ENCODE measurements at places on chromosomes 11 and 22.

DNA sequence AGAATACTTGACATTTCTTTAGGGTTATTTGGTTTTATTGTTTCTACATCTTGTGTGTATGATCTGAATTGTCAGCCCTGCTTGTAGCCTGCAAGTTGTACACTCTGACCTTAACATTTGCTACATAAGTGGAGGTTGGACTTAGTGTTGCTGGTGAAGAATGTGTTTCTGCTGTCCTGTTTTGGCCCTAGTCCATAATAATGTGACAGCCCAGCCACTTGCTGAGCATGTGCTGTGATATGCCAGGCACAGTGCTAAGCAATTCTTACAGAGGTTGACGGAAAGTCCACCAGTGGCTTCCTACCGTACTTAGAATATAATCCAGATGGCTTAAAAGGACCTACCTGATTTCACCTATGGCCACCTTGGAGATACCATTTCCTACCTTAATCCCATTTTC is 526.6 kb downstream of the NELL1 start:
- DNase-seq = no peak

DNA sequence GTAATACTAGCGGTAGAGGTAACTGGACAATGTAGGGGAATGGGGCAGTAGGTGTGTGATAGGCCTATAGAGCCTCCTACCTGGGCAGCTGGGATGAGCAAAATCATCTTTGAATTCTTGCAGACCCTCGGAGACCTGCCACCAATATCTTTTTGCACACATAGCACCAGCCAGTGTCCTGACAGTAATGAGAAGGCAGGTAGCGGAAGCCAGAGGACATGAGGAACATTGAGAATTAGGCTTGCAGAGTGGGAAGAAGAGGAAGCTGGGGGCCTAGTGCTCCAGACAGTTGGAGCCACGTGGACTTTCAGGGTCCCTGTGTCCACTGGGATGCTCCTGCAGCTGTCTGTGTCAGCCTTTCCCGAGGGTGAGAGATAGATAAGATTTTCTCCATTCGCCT is 17.2 kb upstream of the SYT13 start:
- DNase-seq = no peak

- peak; percentile 15 for DNase-seq
Observed at GRCh38 chr22:29907753-29908515, 25.0 kb downstream of the MTMR3 start.

DNA sequence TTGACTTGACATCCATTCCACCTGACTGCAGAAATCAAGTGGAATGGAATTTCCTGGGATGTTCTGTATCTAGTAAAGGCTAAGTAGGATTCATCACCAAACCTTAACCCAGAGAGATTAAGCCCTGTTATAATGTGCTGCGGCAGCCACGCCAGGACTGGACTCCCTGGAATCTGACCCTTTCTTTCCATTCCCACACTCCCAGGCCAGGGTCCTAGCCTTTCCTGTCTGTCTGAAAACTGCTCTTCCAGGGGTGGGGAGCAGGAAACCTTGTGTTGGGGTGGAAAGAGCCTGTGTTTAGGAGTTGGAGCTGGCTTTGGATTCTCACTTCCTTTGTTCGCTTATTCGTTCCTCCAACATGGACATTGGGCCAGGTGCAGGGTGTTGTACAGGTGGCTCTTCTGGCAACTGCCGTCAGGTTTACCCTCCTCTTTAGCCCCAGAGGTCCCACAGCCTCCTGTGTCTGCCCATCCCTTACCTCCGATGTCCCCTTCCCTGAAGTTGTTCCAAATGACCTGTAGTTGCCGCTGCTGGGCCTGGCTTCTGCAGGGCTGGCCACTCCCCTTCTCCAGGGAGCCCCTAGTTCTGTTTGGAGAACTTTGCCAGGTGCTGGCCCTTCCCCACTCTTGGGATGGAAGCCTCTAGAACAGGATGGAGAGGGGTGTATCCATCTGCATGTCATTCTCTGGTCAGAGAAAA is 20.5 kb upstream of the PARVB start:
- no peak for DNase-seq

DNA sequence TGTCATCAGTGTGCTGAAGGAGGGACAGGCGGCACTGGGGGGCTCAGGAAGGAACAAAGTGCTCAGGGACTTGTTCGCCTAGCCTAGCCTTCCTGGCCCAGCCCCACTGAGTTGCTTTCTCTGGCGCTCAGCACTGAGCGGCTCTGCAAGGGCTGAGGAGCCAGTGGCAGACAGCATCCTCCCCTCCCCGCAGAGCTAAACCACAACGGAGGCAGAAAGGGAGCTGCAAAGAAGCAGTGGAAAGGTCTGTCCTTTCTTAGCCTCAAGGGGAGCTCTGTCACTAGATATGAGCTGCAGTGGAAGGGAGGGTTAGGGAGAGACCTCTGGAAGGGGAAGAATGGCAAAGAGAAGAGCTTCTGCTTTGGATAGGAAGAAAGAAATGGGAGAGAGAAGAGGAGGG is 89.7 kb upstream of the PHOX2A start:
- no peak for DNase-seq

DNA sequence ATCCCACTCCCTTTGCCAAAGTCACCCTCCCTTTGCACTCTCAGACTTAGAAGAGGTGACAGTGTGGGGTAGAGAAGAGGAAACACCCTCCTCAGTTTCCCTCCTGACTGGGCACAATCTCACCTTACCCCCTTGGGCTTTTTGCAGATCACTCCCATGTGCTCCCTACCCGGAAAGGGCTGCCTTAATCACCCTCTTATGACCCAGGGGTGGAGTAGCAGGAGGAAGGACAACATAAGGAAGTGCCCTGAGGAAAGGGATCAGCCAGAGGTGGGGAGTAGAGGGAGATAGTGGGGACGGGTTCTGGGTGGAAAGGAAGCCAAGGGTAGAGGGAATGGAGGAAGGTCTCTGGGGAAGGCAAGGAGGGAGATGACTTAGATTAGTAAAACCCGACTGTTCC is 52.0 kb downstream of the NRXN2 start:
- no peak for DNase-seq

DNA sequence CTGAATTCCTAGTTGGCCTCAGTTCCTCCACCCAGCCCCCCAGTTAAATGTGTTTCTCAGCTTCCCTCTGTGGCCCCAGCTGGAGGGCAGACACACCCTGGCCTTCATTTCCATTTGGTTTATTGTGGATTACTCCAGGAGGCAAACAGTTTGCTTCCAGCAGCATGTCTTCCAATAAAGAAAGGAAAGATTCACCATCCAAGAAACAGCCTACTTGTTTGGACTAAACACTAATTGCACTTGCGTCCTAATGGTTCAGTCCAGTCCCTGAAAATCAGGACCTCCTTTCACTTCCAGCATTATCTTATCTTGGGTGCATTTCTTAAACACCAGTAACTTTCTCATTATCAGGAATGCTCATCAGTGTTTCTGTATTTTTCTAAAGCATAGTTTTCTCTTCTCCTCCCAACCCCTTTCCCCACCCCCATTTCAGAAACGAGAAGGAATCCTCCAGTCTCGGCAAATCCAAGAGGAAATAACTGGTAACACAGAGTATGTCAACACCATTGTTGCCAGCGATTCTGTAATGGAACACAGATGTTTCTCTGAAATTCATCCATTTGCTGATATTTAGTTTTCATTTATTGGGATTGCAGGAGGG is 130.9 kb downstream of the PARVA start:
- no peak for DNase-seq

DNA sequence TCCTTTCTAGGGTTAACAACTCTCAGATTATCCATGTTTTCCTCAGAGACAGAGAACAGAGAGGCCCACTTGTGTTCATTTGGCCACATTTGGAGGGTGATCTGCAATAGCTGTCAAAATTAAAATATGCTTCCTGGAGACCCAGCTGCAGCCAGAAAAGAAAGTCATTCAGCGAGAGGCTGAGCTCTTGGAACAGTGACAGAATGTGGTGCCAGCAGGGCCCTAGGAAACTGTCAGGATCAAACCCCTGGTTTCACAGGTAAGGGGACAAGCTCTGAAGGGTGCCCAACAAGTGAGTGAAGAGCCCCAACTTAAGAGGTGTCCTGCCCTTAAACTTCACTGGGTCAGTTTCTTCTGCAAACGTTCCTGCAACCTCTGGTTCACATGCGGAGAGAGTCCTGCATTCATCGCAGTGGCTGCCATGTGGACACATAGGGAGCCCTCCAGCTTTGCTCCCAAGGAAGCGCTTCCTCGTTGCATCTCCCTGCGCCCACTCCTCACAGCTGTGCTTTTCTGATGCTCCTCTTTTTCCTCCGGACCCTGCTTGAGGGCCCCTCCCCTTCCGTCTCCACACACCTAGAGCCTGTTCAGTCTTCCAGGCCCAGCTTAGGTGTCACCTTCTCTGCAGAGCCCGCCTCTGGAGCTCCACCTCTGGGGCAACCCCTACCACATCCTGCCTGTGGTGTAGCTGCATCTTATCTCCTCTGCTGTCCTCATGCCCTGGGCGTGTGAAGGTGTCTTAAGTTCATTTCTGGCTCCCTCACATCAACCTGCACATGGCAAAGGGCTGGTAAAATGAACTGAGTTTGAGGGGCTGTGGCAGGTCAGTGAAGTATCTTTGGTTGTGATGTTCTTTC is 3.9 kb downstream of the UCP3 start:
- no peak for DNase-seq

DNA sequence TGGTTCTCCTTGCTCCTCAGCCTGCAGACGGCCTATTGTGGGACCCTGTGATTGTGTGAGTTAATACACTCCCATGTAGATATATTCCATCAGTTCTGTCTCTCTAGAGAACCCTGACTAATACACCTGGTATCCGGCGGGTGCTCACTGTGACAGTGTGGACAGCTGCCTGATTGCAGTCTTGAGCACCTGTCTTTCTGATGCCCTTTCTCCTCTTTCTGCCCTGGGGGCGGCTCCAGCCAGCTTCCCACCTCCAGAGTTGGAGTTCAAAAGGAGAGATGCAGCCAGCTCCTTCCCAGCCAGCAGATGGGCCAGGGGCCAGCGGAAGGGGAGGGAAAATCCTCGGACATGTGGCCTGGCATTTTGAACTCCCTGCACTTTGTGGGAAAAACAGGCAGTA is 15.0 kb downstream of the SMIM38 start:
- DNase-seq = no peak

DNA sequence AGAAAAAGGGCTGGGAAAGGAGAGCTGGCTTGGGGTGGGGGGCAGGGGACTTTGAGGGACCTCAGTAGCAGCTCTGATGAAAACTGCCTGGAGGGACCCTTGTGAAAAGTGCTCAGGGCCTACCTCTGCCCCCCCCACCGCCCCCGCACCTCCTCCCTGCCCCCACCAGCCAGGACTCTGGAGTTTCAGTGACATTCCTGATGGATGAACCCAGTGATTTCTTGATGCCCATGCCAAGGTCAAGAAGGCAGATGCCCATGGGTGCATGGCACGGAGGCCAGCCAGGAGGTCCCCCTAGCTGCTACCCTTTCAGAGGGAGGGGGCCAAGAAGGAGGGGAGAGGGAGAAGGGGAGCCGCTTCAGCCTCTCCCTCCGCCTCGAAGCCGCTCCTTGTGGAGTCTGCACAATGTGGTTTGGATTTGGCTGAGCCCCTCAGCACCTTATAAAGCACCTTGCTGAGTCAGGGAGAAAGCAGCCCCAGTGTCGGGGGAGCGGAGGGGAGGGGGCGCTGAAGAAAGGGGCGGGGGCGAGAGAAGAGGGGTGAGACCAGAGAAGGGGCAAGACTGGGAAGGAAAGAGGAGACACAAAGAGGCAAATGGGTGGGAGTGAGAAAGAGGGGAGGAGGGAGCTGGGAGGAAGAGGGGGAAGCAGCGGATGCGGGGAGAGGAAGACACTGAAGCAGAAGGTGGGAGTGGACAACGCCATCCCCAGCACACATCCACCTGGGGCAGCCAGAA is 2.1 kb upstream of the CLCF1 start:
- DNase-seq = no peak

- no peak for DNase-seq
Observed at GRCh38 chr22:30305519-30305905, 16.2 kb upstream of the CASTOR1 start.

DNA sequence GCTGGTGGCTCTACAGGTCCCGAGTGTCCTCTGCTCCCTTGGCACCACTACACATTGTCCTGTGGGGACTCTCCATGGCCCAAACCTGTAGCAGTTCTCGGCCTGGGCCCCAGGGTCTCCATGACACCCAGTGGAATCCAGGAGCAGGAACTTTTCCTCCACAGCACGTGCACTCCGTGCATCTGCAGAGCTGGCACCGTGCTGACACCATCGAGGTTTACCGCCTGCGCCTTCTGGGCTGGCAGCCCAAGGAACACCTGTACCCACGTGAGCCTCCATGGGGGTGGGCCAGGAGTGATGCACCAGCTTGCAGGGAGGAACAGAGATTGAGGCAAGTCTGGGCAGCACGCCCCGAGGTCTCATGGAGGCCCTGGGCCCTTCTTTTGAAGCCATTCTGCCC is 25.2 kb downstream of the TSPAN32 start:
- DNase-seq = no peak

- DNase-seq = no peak
Observed at GRCh38 chr22:39537975-39538374, 5.4 kb upstream of the RPS19BP1 start.

DNA sequence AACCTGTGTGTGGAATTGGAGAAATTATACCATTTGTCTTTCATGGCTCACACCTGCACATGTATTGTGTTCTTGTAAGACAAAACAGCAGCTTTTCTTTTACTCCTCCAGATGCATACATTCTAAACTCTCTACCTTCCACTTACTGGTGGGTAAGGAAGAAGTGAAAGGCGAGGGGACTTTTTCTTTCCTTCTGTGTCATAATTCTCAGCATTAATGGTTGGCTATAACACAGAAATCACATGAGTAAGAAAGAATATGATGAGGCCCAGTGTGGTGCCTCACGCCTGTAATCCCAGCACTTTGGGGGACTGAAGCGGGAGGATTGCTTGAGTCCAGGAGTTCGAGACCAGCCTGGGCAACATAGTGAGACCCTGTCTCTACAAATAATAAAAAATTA is 57.8 kb upstream of the SHANK2 start:
- DNase-seq = no peak

- DNase-seq = no peak
Observed at GRCh38 chr22:19175602-19176174, 2.8 kb downstream of the SLC25A1 start.

- no peak for DNase-seq
Observed at GRCh38 chr11:87081358-87081757, 43.6 kb downstream of the TMEM135 start.

- DNase-seq = no peak
Observed at GRCh38 chr11:32396991-32397390, 38.3 kb downstream of the WT1 start.

GRCh38 chr11:70497536-70498075 is 99.3 kb downstream of the CTTN start:
- no peak for DNase-seq

GRCh38 chr11:5489576-5490357 is 1.3 kb downstream of the OR52D1 start:
- DNase-seq = no peak

- DNase-seq = no peak
Observed at GRCh38 chr11:108916290-108916689, 251.4 kb downstream of the DDX10 start.

DNA sequence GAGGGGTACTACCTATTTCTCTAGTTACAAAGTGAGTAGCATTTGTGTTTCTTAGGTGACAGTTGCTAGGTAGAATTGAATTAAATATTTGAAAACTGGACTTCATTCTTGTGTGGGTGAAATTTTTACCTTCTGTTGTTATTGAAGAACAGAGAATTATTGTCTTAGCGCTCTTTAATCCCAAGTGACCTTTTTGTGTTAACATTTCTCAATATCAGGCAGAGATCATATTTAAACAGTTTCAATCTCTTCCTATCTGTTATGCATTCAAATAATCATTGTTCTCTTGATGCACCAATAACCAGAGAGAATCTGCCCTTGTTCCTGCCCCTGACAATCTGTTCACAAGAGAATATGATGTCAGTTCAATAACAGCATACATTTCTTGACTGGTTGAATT is 14.2 kb downstream of the KMT2A start:
- DNase-seq = no peak

- DNase-seq = no peak
Observed at GRCh38 chr22:30425616-30426387, at the start of gene MTFP1. Gene MTFP1, plus strand, starts transcription at chr22:30425768. Its CDS starts 112 bp downstream, at chr22:30425880.

Measured in NCI-H774 (cell line).